PC-3 (cell line): ENCODE measurements at places on chromosomes 16 and 17. TPM values are rescaled to one million over a fixed set of nuclear protein-coding genes. Genes with fewer than 3 reads are reported as not detected.
A peak's percentile ranks its signal among the peaks of the same experiment; 100 is the strongest.

DNA sequence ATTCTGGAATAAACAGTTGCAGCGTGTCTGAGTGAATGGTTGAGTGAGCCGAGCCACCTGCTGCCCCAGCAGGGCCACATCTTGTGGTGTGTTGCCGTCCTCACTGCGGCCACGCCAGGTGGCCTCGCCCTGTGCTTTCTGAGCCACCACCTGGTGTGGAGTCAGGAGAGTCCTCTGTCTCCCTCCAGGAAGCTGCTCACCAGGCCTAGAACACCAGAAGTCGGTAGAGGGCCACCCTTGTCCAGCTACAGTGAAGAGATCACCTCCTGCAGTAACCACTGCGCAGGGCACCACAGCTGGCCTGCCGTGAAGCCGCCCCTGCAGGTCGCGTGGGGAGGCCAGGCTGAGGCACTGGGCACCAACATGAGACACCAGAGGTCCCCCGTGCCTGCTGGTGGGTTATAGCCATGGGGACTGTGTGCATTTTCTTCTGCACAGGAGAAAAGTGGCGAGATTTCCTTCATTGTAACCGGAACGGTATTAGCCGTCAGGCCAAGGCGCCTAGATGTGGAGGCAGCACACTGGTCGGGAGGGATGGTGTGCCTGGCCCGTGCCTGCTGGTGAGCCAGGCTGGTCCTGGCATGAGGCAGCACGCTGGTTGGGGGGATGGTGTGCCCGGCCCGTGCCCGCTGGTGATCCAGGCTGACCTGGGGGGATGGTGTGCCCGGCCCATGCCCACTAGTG is 28.9 kb upstream of the FOXK2 start:
- no peak overlapping the region for H3K4me3 ChIP-seq
- H3K36me3 ChIP-seq, result peaks cover 10% of the 10 kb centered on the region
- no peaks in the 10 kb centered on the region for H3K27me3 ChIP-seq
- H3K4me1 ChIP-seq, result peaks cover 23% of the 10 kb centered on the region

- H3K36me3 ChIP-seq, result peaks cover 14% of the 10 kb centered on the region; the same call in 1 of the 2 replicates
- H3K4me3 ChIP-seq, result peak overlapping the region; percentile 86; the same call in 1 of the 2 replicates
- no peaks in the 10 kb centered on the region for H3K27me3 ChIP-seq
- peak overlapping the region; percentile 69 for H3K27ac ChIP-seq
- peak; percentile 74 for DNase-seq
- peaks cover 28% of the 10 kb centered on the region for H3K4me1 ChIP-seq
Measured at GRCh38 chr17:75853433-75853832, 1.7 kb downstream of the WBP2 start.

- no peak overlapping the region for H3K4me3 ChIP-seq
- no peak for DNase-seq
- H3K36me3 ChIP-seq, result no peaks in the 10 kb centered on the region
- H3K4me1 ChIP-seq, result peaks cover 15% of the 10 kb centered on the region
- H3K27me3 ChIP-seq, result no peaks in the 10 kb centered on the region
Measured at GRCh38 chr16:68492151-68492542, 43.8 kb upstream of the SMPD3 start.

- no peaks in the 10 kb centered on the region for H3K36me3 ChIP-seq
- H3K4me3 ChIP-seq, result peak overlapping the region; percentile 9; the same call in 1 of the 2 replicates
Measured at GRCh38 chr16:24700549-24701392, 28.7 kb upstream of the TNRC6A start.

DNA sequence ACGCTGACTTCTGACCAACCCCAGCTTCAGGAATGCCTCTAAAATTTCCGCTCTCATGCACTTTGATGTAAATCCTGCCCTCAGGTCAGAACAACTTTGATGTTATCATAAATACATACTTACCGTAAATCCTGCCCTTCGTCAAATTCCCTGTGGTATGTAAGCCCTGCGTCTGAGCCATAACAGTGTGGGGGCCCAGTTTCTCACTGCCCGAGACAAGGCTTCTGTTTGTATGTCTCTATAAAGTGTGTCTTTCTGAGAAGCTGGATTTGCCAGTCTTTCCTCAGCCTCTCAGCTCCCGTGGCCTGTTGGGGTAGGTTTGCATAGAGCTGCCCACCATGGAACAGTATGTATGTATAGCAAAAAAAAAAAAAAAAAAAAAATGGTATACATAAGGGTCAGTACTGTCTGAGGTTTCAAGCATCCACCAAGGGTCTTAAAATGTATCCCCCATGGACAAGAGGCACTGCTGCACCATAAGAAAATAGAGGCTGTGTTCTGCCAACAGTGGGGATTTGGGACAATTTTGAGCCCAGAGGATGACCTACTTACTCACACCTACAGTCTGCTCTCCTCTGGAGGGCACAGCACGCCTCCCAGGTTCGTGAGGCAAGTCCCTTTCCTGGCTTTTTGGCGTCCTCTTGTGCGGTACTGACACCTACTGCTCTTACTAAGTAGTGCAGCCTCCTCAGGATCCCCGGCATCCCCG is 17.5 kb downstream of the PRMT7 start:
- no peaks in the 10 kb centered on the region for H3K27me3 ChIP-seq
- H3K4me1 ChIP-seq, result no peaks in the 10 kb centered on the region
- peak; percentile 83 for DNase-seq
- peaks cover 10% of the 10 kb centered on the region; the same call in 1 of the 2 replicates for H3K36me3 ChIP-seq
- H3K4me3 ChIP-seq, result no peak overlapping the region
- no peak overlapping the region for H3K27ac ChIP-seq

DNA sequence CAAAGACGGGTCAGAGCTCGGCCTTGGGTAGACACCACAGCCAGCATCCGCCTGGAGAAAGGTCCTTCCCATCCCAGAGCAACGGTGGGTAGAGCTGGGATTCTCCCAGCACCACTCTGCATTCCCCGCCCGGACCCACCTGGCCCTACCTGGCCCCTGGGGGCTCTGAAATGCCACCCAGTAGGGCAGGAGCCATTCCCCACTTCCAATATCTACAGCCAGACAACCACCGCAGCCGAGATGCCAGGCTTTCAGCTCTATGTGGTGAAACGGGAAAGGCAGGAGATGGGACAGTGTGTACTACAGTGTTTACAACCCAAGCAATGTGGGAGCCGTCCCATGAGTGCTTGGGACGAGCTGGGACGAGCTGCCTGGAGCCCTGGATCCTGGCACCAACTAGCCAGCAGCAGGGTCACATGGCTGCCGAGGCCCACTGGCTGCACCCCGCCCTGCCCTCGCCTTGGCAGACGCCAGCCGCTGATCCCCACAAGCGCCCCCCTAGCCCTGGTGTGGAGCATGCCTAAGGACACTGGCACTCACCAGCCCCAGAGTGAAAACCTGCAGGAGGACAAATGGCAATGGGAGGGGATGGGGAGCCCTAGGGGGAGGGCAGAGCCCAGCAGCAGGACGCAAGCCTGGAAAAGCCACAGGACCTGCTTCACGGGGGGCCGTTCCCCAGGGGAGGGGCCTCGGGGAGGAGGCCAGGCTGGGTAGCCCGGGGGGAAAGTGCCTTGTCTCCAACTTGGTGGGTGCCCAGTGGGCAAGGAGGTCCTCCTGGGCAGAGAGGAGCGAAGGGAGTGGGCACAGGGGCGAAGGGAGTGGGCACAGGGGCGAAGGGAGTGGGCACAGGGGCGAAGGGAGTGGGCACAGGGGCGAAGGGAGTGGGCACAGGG is 13.5 kb downstream of the TMC6 start:
- H3K27me3 ChIP-seq, result no peaks in the 10 kb centered on the region
- DNase-seq, result no peak
- H3K27ac ChIP-seq, result no peak overlapping the region

- H3K36me3 ChIP-seq, result peaks cover 20% of the 10 kb centered on the region
- DNase-seq, result no peak
- no peaks in the 10 kb centered on the region for H3K27me3 ChIP-seq
Measured at GRCh38 chr17:78429618-78429995, 51.2 kb downstream of the PGS1 start.

- DNase-seq, result peak; percentile 23
- no peaks in the 10 kb centered on the region for H3K36me3 ChIP-seq
- peaks cover 3% of the 10 kb centered on the region; the same call in 1 of the 2 replicates for H3K4me1 ChIP-seq
- no peak overlapping the region for H3K4me3 ChIP-seq
Measured at GRCh38 chr17:57006040-57006439, 28.1 kb downstream of the SCPEP1 start.

GRCh38 chr17:42779936-42780850 is at the start of gene WNK4:
Gene WNK4 (plus strand): TSS chr17:42780610. CDS start chr17:42780699, 89 bp downstream.
- peak; percentile 81 for DNase-seq
- H3K4me3 ChIP-seq, result peak within 1 kb of the TSS; percentile 99
- peaks cover 32% of the 10 kb centered on the region for H3K4me1 ChIP-seq
- no peaks in the 10 kb centered on the region for H3K27me3 ChIP-seq
- H3K27ac ChIP-seq, result peak within 1 kb of the TSS; percentile 89
- peaks cover 8% of the 10 kb centered on the region for H3K36me3 ChIP-seq

- peaks cover 16% of the 10 kb centered on the region for H3K4me1 ChIP-seq
- no peak overlapping the region for H3K27ac ChIP-seq
- peaks cover 26% of the 10 kb centered on the region for H3K36me3 ChIP-seq
- H3K4me3 ChIP-seq, result no peak overlapping the region
- no peaks in the 10 kb centered on the region for H3K27me3 ChIP-seq
- DNase-seq, result no peak
Measured at GRCh38 chr17:44414394-44415155, 25.1 kb upstream of the ITGA2B start.

- H3K27me3 ChIP-seq, result no peaks in the 10 kb centered on the region
- peaks cover 11% of the 10 kb centered on the region; the same call in 1 of the 2 replicates for H3K4me1 ChIP-seq
- H3K27ac ChIP-seq, result no peak overlapping the region
- DNase-seq, result no peak
- H3K36me3 ChIP-seq, result no peaks in the 10 kb centered on the region
Measured at GRCh38 chr17:55272711-55273578, 8.2 kb downstream of the HLF start.

- no peak for DNase-seq
- no peaks in the 10 kb centered on the region for H3K27me3 ChIP-seq
- peaks cover 32% of the 10 kb centered on the region for H3K4me1 ChIP-seq
Measured at GRCh38 chr16:30356401-30357084, 1.4 kb upstream of the CD2BP2 start.

DNA sequence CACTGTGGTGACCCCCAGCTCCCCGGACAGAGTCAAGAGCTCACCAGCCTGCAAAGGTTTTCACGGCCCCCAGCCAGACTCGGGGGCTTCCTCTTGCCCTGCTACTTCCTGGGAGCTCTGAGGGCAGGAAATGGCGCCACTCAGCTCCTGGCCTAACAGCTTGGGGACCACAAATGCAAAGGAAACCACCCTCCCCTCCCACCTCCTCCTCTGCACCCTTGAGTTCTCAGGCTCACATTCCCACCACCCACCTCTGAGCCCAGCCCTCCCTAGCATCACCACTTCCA is 375 bp upstream of the SPN start:
- no peak overlapping the region for H3K4me3 ChIP-seq
- DNase-seq, result no peak
- H3K27ac ChIP-seq, result no peak overlapping the region
- H3K27me3 ChIP-seq, result no peaks in the 10 kb centered on the region

- H3K36me3 ChIP-seq, result peaks cover 3% of the 10 kb centered on the region; the same call in 1 of the 2 replicates
- DNase-seq, result no peak
- no peak overlapping the region for H3K27ac ChIP-seq
- no peak overlapping the region for H3K4me3 ChIP-seq
- H3K4me1 ChIP-seq, result peaks cover 21% of the 10 kb centered on the region
Measured at GRCh38 chr17:75983501-75984181, 4.6 kb downstream of the TEN1 start.

DNA sequence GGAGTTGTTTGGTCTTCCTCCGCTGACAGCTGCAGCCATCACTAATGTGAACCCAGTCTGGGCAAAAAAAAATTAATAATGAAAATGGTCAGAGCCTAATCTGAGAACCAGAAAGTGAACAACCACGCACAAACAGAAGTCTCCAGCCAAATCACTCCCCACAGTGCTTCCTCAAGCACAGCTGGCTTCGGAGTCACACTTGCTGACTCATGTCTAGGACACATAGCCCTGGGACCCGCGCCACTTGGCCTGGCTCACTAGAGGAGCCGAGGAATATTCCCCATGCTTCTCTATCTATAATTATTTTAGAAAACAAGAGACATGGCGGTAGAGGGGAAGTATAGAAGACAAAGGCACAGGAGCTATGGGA is 109.1 kb downstream of the ZFHX3 start:
- H3K36me3 ChIP-seq, result no peaks in the 10 kb centered on the region
- DNase-seq, result peak; percentile 67
- H3K4me3 ChIP-seq, result no peak overlapping the region
- H3K4me1 ChIP-seq, result peaks cover 26% of the 10 kb centered on the region

DNA sequence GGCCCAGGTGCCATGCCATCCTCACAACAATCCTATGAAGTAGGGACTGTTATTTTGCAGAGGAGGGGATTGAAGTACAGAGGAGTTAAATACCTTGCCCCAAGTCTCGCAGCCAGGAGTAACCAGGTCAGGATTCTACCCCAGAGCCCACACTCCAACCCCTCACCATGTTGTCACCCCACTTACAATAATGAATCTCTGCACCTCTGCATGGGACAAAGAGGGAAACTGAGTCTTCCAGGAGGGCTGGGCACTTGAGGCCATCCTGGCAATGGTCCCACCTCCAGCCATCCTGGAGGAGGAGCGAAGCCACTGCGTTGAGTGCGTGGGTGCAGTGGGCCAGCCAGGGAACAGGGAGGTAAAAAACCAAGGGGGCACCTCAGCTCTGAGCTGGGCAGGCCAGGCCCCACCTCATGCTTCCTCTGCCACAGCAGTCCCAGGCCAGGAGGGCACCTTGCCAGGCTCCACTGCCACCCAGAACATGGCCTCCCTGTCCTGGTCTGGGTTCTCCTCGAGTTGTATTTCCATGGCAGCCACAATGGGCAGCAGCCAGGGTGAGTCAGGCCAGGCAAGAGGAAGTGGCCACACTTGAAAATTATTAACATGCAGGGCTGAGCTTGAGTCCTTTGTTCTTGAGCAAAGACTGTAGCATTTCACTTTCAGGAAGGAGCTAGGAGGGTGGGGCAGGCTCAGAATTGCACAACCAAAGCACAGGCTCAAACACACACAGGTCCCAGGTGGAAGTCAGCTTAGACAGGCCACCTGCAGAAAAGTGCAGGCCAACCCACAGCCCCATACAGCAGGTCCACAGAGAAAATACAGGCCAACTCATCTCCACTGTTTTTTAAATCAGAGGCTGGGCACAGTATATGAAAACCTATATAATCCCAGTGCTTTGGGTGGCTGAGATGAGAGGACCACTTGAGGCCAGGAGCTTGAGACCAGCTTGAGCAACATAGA is 52.1 kb downstream of the CUEDC1 start:
- peaks cover 64% of the 10 kb centered on the region for H3K4me1 ChIP-seq
- H3K27ac ChIP-seq, result peak overlapping the region; percentile 96
- no peaks in the 10 kb centered on the region for H3K36me3 ChIP-seq
- peak; percentile 98 for DNase-seq
- H3K4me3 ChIP-seq, result no peak overlapping the region

DNA sequence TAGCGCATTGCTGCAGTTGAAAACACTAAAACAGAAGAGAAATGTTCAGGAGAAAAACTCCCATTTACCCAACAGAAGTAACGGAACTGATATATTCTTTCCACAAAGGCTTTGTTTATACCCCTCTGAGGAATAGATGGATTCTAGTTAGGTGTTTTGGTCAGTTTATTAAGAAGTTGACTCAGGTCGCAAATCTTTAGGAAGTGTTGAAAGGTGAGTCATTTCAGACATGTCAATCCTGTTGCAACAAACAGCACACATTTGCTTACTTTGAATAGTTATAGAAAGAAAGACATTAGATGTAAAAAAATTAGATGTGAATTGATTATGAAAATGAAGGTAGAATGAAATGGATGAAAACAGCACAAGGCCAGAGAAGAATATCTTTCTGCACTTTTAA is 941.0 kb downstream of the KCNJ2 start:
- no peak overlapping the region for H3K27ac ChIP-seq
- H3K36me3 ChIP-seq, result no peaks in the 10 kb centered on the region
- peak; percentile 49 for DNase-seq
- no peak overlapping the region for H3K4me3 ChIP-seq
- H3K27me3 ChIP-seq, result no peaks in the 10 kb centered on the region

Gene DNAH9
- 0.11 TPM in 1 of 2 replicates, not detected in the other for total RNA-seq

Gene TP53TG3E
- not detected in 2 replicates for total RNA-seq

Gene HYDIN
- total RNA-seq, result 0.12 and 0.69 TPM in 2 replicates

Gene NPB
- total RNA-seq, result 0.07 and 0.17 TPM in 2 replicates

Gene ARL5C
- total RNA-seq, result 0.58 TPM in 1 of 2 replicates, not detected in the other

Gene VASN
- total RNA-seq, result 12.2 and 13.6 TPM in 2 replicates

Gene TBC1D26
- not detected in 2 replicates for total RNA-seq

Gene UTS2R
- total RNA-seq, result not detected in 2 replicates
